Right lobe of liver (tissue), 6 donors: ENCODE measurements at places on chromosomes 12 and 14.

DNA sequence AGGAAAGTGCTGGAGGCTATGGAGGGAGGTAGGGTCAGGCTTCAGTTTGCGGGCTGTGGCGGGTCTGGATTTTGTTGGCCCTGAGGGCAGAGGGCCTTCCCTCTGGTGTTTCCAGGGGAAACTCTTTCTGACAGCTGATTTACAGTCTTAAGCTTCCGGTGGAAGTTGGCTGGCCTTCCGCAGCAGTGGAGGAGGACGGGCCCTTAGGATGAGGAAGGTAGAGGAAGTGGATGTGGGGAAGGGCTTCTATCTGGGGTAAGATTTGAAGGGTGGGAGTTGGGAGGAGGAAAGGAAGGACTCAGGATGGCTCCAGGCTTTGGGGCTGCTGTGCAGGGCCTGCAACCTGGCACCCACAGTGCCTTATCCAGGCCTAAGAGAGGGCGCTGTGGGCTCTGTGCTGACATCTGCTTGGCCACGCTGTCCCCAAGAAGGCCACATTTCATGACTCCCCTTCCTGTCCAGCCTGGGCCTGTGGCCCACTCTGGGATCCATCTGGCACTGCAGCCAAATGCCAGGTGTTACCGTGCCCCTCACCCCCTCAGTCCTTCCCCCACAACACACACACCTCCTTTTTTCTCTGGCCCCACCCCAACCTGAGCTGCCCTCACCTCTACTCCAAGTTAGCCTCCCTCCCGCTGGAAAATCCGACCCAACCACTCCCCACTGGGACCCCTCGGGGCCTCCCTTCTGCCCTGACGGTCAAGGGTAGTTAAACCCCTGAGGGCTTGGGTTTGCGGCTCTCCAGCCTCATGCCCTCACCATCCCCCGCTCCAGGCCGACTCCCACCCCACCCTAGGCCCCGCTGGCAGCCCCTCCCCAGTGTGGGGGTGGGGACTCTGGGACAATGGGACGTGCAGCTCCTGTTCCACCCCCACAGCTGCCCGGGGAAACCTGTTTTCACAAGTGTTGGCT, 7.7 kb upstream of the PPP1R13B start:
- no peak for DNase-seq

GRCh38 chr12:126668961-126669360, 1598.0 kb upstream of the TMEM132C start:
- DNase-seq = no peak

DNA sequence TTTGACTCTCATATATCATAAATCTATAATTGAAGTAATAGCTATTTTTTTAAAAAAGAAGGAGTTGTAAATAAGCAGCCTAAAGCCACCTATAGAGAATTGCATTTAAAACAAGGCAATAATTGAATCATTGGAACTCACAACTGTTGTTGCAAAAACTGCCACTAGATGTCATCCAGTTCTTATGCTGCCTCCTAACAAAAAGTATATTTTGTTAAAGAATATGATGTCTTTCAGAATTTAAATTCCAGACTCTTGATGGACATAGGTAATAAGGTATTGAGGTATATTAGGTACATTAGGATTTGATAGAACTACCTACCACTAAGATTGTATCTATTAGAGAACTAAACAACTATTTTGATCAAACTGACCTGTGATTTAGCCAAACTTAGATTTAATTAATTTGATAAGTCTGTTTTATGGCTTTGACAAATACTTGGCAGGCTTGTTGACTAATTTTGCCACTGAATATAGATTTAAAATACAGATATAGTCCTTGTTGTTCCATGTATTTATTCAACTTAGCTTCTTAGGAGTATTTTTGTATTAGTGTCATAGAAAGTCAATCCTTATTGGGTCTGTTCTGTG, 401.4 kb downstream of the RPL10L start:
- no peak for DNase-seq

- no peak for DNase-seq
These were observed 150.8 kb downstream of the HELB start for GRCh38 chr12:66453120-66453519.
